Inflammatory macrophage treated with lipopolysaccharide for 1 hour (primary cell): ENCODE measurements at places on chromosomes 1 and 21.

DNA sequence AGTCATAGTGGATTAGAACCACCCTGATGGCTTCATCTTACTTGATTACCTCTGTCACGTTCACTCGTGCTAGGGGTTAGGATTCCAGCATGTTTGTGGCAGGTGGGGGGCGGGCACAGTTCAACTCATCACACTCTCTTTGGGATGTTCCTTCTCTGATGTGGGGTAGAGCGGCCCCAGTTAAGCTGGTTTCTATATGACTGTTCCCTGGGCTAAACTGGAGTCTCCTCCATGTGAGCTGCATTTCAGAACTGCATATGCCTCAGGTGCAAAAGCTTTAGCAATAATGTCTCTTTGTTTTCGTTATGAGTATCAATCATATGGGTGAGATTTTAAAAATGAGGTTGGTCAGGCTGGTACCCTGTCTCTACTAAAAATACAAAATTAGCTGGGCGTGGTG is 393.2 kb downstream of the RPS6KC1 start:
- no peak for DNase-seq

DNA sequence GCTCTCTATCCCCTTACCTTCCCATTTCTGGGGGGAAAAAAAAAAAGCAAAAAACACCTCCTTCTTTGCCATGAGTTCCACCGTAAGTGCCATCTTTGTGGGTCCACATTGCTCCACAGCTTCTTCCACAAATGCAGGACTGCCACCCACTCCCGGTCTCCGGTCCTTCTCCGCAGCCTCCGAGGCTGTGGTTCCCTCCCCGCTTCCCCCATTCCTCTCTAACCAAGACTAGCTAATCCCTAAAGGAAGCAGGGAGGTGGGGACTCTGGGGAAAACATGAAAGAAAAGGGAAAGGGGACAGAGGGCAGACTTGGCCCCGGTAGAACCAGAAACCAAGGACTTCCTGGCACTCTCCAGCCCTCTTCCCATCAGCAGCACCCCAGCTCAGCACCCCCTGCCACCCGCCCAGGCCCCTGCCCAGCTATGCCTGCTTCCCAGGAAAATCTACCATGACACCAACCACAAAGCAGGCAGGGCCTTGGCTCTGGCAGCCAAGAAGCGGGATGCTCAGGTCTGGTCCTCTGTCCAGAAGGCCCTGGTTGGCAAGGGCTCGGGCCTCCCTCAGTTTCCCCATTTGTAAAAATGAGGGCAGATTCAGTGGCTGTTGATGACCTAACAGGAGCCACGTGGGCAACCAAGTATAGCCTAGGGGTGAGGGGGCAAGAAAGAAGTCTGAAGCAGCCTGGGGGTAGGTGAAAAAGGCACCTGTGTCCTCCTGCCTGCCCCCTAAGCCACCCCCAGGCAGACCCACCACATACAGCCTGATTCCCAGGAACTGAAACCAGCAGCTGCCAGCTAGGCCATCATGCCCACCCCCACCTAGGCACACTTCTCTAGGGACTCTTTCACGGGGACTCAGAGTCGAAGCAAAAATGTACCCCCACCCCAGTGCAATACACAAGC is 2.5 kb downstream of the EPHA2 start:
- DNase-seq = no peak

DNA sequence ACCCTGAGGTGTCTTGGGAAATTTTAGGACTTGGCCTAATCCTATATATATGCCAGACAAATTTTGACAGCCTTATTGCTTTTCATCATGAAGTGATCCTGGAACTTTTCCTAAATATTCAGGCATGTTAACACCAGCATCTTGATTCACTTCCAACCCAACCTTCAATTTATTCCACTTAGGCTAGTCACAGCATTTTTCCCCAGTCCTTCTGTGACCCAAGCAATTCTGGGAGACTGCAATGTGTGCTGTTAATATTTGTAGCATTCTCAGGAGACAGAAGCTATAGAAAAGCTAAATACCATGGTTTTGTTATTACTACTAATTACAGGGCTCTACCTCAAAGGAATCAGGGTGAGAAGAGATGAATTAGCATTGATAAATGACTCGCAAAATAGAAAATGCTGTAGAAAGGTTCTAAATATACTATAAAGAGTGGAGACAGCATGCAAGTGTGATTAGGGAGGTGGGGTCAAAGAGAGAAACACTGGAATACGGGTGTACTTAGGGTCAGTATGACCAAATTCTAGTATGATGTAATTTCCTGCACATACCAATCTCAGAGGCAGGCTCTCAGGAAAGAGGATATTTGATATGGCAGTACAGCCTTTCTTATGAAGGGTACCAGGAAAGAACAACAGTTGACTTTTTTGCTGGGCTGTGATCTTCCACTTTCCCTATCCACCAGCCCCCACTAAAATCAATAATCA is 29.1 kb downstream of the PRRX1 start:
- DNase-seq = no peak

- DNase-seq = no peak
Observed at GRCh38 chr1:14964711-14965055, 188.9 kb upstream of the TMEM51 start.

- peak; percentile 96 for DNase-seq
Observed at GRCh38 chr1:39115271-39116110, 89.0 kb upstream of the MACF1 start.

GRCh38 chr1:167510881-167511280 is 7.4 kb downstream of the CD247 start:
- DNase-seq = no peak

GRCh38 chr1:186901631-186902030 is 72.9 kb downstream of the PLA2G4A start:
- DNase-seq = no peak

- peak; percentile 16 for DNase-seq
Observed at GRCh38 chr1:179228783-179229213, 679 bp downstream of the ABL2 start.

- no peak for DNase-seq
Observed at GRCh38 chr1:194908643-194909042, 1699.6 kb downstream of the KCNT2 start.

GRCh38 chr21:31343030-31343510 is 991 bp downstream of the TIAM1 start:
- DNase-seq = peak; percentile 9

DNA sequence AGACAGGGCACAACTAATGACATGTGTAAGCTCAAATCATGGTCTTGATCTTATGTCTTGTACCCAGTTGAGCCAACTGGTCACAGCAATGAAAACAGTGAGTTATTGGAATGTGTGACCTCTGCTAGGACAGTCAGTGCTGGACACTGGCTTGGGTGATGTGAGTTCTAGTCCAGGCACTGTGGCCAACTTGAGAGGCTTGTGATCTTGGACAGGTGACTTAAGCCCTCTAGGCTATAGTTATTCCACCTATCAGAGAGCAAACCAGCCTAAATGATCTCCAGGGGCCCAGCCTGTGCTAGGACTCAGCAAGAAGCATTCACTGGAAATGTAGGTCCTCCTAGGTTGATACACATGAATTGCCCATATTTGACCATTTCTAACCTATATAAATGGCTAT is 1.1 kb downstream of the KCNE2 start:
- DNase-seq = no peak

DNA sequence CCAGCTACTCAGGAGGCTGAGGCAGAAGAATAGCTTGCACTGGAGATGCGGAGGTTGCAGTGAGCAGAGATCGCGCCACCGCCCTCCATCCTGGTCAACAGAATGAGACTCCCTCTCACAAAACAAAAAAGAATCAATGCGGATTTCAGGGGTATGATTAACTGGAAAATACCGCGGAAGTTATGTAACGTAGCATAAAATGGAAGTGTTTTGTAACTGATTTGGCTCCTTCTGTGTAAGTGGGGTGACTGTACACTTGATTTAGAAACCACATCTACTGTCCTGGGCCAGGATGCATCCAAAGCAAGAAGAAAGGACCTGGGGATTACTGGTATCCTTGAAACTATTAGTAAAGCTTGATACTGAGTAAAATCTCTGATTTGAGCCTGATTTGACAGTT is 3.1 kb upstream of the VAMP4 start:
- DNase-seq = peak; percentile 87

GRCh38 chr1:234760303-234760723 is 150.3 kb upstream of the IRF2BP2 start:
- no peak for DNase-seq

DNA sequence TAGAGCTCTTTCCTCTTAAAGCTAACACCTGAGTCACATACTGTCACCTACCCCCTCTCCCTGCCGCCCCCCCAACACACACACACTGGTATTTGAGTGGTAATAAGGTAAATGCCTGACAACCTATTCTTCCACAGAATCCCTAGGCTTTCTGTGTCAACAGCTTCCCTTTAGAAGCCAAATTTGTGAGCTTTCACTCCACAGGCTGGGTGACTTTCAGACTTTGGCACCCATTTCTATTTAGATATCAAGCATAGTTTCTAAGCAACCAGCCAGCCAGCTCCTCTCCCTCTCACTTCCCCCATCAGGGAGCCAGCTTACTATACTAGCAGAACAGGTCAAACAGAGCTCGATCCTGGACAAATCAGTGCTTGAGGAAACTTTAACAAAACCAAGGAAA is 3.2 kb upstream of the C1orf74 start:
- no peak for DNase-seq

GRCh38 chr1:7447093-7447492 is 324.0 kb upstream of the VAMP3 start:
- DNase-seq = no peak

DNA sequence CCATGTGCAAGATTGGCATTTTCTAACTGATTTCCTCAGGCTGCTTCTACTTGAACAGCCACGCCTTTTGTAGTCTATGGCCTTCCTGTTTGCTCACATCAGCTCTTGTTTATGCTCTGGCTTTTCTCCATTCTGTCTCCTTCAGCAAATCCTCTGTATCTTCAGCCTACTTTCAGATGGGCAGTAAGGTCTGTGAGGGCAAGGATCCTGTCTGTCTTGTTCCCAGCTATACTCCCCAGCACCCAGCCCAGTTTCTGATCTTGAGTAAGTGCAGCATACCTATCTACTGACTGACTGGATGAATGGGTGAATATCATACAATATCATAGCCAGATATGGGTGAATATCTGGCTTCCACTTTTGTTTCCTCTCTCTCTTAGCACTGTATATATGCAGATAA is 438.1 kb downstream of the LMO4 start:
- DNase-seq = no peak

DNA sequence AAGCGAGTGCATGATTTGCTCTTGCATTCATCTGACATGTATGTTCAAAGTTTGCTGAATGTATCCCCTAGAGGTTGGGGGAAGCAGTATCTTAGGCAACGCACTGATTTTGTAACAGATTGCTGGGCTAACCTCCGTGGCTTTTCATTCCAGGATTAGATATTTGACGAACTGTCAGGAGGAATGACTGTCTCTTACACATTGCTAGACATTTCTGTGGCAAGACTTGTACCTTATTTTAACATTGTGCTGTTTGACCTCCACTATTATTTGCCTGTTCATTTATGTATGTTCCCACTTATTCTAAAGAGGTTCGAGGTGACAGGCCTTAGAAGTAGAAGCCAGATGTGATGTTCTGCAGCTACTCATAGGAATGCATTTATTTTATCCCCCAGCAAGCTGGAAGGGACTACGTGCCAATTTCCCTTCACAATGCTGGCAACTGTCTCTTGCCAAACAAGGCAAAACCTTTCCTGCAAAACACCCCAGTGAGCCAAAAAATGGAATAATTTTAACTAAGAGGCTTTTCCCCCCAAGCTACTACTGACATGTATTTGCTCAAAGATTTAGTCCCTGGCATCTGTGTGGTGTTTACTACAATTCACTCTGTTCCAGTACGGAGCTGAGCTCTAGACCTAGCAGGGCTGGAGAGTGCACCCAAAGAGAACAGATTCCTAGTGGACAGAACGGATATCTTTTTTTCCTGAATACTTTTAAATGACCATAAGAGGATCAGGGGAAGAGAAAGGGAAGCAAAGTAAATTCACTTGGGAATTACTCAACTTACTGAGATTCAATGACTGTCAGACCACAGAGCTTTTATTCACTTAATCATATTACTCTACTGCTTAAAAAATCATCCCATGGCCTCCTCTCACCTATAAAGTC is 646.2 kb downstream of the SMYD3 start:
- no peak for DNase-seq

- DNase-seq = no peak
Observed at GRCh38 chr1:114181356-114181755, 27.7 kb upstream of the SYT6 start.

DNA sequence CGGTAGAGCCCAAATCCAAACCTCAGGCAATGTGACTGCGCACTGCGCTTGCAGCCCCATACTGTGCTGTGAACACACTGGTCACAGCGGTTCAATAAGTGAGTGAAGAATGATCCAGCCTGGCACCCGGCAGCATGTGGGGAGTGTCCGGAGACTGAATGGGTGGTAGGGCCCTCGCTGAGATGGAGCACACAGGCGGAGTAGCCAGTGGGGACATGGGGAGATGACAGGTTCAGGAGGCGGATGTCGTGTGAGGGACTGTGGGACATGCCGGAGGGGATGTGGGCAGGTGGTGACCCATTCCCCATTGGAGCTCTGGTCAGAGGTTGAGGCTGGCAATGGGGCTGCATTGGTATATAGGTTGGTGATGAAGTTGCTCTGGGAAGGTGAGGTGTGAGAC is 5.6 kb downstream of the SRARP start:
- no peak for DNase-seq

DNA sequence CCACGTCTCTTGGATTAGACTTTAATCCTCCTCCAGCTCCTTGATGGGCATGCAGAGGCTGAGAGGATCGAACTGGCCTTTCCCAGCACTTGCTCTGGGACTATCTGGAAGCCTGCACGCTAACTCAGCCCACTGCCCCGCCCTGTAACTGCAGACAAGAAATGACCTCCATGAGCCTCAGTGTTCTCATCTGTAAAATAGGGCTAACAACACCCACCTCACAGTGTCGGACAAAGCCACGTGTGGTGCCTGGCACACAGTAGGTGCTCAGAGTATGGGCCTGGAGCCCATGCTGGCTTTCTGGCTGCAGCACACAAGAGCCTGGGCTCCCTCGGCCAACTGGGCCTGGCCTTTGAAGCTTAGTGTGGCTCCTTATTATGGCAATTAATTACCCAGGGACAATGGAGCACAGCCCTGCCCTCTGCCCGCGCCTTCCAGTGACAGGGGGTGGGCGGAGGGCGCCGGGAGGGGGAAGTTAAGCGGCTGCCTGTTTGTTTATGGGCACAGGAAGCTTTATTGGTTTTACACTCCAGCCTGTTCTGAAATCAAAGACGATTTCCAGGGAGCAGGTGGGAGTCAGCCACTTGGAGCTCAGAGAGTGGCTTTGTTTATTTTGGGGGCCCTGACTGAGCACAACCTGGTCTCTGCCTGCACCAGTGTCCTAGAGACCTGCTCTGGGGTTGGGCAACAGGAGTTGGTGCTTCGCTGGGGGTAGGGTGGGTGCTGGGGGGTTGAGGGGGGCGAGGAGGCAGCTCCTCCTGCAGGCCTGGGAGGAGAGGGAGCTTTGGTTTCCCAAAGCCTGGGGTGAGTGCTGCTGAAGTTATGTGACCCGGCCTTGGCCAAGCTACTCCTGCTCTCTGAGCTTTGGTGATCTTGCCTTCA is 31.0 kb downstream of the PAX7 start:
- no peak for DNase-seq

DNA sequence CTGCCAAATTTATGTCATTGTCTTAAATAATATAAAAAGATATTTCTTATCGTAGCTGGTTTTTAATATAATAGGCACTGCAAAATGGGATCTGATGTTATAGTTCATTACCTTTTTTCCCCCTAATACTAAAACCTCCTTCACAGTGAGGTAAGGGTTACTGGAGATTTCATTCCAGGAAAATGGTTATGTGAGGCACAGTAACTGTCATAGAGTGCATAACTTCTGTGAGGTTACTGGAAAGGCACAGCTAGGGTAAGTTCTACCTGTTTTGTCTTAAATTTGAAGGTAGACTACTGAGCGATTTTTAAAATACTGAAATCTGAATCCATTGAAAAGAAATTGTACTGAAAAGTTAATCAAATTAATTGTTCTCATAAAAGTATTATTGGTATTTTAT is 13.0 kb downstream of the ADGRL2 start:
- no peak for DNase-seq
